AG08395 (cell line): ENCODE measurements at places on chromosomes 7 and 10.

DNA sequence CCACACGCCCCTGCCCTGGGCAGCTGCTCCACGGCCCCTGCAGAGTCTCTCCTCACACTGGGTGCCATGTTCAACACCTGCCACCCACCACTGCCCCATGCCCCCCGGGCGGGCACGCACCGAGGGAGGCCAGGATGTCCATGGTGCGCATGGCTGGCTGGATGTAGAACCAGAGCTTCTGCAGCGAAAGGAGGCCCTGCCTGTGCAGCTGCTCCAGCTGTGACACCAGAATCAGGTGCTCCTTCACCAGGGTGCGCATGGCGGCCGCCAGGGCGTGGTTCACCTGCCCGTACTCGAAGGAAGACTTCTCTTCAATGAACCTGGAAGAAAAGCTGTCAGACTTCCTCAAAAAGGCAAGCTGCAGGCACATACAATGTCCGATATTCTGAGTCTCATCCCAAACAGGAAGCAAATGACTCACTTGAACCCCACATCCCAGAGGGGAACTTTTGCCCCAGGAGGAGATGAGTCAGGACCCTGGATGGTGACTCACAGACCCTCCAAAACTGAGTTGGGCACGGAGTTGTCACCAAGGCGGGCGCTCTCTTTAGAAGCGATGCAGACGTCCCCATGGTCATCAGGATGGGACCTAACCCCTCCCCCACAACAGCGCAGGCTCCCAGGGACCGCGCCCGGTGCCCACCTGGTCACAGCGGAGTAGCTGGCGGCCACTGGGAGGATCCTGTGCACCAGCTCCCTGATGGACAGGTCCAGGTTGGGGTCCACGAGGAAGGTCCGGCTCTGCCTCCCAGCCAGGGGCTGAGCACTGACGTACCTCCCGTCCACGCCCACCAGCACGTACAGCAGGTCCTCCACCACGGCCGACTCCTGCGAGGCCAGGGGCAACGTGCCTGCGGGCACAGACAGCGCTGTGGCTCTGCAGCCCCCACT, 15.5 kb downstream of the TUBGCP2 start:
- peak; percentile 93 for DNase-seq

GRCh38 chr7:129949292-129950133, 3.2 kb downstream of the UBE2H start:
- peak; percentile 83 for DNase-seq

- no peak for DNase-seq
Measured at GRCh38 chr7:151409667-151410404, at the start of gene WDR86. Gene WDR86 (minus strand): TSS chr7:151410038. CDS start chr7:151409589, 449 bp downstream.

DNA sequence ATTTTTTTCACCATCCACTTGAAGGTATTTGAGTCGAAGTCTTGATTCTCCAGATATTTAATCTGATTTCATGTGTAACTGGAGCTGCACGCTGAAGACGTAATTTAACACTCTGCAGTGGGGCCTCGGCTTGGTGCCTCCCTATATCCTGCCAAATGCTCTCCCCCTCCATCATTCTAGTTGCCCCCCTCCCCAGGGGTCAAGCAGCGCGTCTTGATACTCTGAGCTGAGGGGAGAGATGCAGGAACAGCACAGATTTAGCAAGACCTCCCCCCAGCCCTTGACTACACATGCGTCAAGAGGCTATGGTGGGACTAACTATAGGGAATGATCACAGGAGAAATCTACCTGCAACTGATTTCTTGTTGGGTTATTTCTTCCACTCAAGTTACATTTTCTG, 85.8 kb downstream of the PRPF18 start:
- no peak for DNase-seq

- DNase-seq, result peak; percentile 89
Measured at GRCh38 chr10:93152136-93152535, 78.4 kb downstream of the CYP26A1 start.

DNA sequence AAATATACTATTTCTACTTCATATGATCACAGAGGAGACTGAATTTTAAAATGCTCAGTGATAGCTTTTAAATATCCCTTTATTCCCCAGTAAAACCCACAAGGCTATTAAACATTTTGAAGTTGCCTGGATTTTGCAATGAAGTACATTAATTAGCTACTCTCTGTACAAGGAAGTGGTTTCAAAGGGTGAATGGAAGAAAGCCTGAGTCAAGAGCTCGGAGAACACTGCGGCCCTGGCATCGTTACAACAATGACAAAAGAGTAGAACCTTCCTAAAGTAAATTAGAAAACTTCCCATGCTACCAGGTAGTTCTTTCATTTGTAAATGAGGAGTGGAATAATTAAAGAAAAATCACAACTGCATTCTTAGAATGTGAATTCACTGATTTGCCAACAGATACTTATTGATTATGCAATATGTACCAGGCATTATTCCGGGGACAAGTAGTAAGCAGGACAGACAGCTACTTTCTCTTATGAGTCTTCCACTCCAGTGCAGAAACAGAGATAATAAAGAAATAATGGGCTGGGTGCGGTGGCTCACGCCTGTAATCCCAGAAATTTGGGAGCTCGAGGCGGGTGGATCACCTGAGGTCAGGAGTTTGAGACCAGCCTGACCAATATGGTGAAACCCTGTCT, 63.0 kb downstream of the ZNF22 start:
- no peak for DNase-seq
